HuH-7.5 (cell line): ENCODE measurements at places on chromosomes 1 and 21.

- no peak for DNase-seq
Observed at GRCh38 chr1:59342801-59343575, 46.1 kb downstream of the FGGY start.

DNA sequence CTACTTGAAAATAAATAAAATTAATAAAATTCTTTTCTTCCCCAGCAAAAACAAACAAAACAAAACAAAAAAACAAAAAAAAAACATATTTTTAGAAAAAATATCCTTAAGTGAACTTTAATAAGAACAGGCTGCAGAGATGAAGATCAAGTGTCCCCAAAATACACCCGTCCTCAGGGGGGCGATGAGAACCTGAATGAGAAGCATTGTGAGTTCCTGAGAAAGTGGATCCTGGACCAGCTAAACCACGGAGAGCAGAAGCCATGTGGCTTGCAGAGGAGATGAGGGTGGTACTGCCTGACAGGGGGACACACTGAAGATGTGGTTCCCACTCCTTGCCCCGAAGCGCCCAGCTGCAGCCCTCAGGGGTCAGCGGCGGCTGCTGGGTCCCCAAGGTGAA lies 89.3 kb downstream of the ITPKB start:
- DNase-seq: no peak

- no peak for DNase-seq
Observed at GRCh38 chr1:208525417-208525816, 281.2 kb upstream of the PLXNA2 start.

DNA sequence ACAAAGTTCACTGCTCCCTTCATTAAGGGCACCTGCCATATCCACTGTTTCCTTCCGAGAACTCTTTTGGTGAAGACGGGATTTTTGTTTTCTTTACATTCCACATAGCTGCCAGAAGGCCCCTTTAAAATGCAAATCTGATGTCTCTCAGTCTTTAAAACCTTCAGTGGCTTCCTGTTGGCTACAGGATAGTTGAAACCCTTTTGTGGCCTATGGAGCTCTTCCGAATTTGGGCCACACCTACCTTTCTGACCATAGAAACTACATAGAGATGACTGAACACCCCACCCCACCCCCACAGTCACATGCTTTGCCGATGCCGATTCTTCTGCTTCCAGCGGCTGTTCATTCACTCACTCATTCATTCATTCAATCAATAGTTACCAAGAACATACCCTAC lies 502.6 kb downstream of the KIF26B start:
- no peak for DNase-seq

DNA sequence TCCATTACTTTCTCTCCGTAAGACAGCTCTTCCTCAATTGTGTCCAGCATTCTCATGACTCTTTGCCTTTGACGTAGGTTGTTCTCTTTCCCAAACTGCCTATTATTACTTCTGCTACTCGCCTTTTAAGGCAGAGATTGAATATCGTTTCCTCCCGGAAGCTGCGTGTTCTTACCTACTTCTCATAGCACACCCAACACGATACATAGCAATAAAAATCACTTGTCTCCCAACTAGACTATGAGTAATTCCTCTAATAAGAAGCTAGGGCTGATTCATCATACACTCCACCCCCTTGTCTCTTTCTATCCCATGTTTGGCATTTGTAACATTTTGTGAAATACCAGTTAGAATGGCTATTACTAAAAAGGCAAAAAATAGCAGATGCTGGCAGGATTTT lies 55.8 kb upstream of the SGIP1 start:
- DNase-seq: no peak

DNA sequence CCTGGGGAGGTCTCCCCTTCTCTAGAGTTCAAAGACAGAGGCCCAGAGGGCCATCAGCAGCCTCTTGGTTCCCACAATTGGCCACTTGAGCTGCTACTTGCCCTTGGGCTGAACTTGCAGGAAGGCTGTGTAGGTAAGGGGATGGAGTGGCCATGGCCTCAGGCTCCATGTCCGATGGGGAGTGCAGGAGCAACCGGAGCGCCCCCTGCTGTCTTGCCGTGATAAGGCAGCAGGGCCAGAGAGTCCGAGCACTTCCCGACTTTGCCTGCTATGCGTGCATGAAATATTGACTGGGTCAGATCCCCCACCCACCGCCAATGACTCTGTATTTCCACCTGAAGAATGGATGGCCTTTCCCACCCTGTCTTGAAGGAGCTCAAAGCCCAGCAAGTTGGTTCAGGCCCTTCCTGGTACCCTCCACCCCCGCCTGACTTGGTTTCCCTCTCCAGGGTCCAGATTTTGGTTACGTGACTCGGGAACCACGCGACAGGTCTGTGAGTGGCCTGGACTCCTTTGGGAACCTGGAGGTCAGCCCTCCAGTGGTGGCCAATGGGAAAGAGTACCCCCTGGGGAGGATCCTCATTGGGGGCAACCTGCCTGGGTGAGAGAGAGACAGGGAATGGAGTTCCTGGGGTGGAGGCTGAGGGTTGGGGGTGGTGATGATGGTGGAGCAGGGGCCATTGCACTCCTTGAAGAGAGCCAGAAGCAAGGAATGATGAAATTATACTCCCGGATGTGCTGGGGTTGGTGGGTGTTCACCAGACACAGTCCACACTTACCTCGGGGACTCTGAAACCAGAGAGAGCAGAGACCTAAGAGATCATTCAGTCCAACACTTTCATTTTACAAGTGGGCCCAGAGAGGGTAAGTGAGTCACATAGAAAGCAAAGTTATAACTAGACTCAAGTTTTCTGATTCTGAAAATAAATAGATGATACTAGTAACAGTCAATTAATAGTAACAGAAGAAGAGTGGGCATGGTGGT lies 25.6 kb downstream of the PADI3 start:
- peak; percentile 63 for DNase-seq

DNA sequence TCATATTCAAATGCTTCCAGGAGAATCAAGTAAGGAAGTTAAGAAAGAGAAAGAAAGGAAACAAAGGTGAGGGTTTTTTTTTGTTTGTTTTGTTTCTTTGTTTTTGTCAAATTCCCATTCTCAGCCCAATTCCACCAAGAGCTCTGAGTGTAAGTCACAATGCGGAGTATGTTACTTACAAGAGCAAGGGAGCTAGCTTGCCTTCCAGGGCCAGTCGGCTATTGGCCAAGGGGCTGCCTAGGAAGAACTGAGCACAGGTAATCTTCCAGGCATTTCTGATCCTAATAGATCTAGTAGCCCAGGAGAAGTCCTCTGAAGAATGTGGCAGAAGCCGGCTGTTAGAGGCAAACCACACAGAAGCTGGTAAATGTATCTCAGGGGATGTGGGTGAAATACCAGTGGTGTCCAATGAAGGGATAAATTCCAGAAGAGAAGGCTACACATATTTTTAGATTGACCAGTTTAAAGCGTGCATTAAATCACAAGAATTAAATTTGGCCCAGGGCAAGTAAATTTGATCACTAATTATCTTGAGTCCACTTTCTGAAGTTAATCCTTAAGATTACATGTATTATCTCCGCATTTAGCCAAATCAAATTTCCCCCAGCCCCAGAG lies 239.6 kb upstream of the ADAMTS5 start:
- no peak for DNase-seq

GRCh38 chr1:151325231-151325630 lies 2.0 kb downstream of the PI4KB start:
- no peak for DNase-seq

- no peak for DNase-seq
Observed at GRCh38 chr1:234546387-234546704, 63.6 kb downstream of the IRF2BP2 start.

GRCh38 chr1:197632651-197633050 lies 142.6 kb downstream of the DENND1B start:
- no peak for DNase-seq

DNA sequence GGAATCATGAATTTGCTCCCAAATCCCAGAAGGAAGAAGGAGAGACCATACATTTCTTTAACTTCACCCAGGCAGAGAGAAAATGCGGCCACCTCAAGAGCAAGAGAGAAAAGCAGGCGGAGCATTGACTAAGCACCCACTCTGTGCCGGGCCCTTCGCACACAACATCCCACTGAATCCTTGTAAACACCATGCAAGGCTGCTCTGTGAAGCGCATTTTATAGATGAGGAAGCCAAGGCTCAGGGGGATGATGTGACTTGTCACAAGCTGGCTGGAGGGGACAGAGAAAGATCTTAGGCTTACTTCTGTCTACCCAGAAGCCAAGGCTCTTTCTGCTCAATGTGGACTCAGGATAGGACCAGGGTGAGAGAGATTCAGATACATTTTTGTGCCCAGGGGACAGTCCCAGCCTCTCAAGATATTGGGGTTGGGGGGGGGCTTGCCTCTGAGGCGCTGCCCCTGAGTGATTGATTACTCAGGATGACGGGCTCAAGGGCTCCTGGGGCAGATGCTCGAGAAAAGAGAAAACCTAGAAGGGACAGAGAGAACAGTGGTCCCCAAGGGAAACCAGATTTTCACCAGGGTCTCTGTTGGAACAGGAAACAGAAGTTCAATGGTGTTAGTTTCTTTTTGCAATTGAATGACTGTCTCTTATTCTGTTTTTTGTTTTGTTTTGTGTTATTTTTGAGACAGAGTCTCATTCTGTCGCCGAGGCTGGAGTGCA lies 19.5 kb downstream of the PADI2 start:
- no peak for DNase-seq

- DNase-seq: no peak
Observed at GRCh38 chr1:161921990-161922389, 101.7 kb downstream of the OLFML2B start.

DNA sequence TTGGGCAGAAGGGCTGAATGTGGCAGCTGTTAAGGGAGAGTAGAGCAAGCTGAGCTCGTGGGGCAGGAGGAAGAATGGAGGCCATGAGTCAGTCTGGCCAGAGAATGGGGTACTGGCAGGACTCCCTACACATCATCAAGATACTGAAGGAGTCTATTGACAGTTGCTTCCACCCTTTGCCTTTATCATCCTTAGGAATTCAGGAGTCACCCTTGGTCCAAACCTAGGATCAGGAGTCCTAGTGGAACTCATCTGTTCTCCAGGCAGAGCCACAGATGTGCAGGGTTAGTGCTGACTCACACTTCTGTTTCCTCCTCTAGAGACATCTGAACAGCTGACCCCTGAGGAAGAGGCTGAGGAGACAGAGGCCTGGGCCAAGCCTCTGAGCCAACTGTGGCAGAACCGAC lies 18.7 kb upstream of the ST3GAL3 start:
- no peak for DNase-seq

DNA sequence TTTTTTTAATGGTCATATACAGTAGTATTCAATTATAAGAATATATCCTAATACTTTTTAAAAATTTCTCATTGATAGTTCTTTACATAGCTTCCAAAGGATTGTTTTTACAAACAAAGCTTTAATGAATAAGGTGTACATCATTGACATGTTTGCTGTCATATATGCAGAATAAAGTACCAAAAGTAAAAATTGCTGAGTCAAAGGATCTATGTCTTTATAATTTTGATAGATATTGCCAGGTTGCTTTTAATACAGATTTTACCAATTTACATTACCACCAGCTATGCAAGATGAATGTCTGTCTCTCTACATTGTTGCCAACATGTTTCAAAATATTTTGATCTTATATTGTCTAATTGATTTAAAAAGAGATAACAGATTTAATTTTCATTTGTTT lies 173.9 kb upstream of the FAM78B start:
- no peak for DNase-seq

DNA sequence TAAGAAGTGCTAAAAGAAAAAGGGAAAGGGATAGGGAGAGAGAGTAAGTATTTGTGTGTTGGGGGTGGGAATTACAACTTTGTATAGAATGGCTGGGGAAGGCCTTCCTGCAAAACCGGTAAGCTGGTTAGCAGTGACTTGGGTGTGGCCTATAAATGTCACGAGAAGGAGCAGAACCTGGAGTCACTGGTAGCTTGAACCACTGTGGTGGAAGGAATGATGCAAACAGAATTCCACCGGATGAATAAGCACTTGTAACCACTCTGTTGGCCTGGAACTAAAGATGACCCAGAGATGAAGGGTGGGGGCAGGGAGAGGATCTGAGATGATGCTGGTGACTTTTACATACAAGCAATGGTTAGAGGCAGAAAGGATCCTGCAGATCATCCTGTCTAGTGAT lies 8.9 kb downstream of the XKR8 start:
- no peak for DNase-seq

DNA sequence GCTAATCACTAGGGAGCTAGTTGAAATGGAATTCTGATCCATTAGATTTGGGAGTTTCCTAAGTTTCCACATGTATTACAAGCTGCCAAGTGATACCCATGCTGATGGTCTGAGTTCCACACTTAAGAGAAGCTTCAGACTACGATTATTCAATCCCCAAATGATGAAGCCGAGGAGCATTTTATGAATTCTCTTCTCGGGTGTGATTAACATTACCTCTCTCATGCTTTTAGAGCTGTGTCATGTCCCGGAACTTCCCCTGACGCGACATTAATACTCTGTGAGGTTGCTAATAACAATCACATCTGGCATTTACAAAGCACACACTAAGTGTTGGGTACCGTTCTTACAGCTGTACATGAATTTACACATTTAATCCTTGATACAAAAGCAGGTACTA lies 63.0 kb downstream of the KCNJ15 start:
- DNase-seq: no peak

DNA sequence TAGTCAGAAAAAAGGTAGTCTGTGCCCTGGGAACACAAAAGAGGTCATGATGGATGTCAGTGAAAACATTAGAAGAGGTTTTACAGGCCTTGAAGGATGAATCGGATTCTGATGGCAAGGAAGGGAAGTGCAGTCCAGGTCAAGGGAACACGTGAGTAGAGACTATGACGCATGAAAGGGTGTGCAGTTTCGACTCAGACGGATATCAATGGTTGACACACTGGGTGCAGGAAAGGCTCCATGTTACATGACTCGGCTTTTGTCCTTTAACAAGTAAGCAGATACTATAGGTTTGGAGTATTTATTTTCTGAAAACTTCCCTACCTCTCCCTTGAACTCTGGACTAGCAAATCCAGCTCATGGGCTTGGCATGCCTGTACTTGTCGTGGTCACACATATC lies 55.3 kb downstream of the SEC16B start:
- no peak for DNase-seq

- no peak for DNase-seq
Observed at GRCh38 chr21:34598931-34599400, 15.9 kb downstream of the RCAN1 start.

- DNase-seq: no peak
Observed at GRCh38 chr1:195373856-195374255, 1234.4 kb downstream of the KCNT2 start.

DNA sequence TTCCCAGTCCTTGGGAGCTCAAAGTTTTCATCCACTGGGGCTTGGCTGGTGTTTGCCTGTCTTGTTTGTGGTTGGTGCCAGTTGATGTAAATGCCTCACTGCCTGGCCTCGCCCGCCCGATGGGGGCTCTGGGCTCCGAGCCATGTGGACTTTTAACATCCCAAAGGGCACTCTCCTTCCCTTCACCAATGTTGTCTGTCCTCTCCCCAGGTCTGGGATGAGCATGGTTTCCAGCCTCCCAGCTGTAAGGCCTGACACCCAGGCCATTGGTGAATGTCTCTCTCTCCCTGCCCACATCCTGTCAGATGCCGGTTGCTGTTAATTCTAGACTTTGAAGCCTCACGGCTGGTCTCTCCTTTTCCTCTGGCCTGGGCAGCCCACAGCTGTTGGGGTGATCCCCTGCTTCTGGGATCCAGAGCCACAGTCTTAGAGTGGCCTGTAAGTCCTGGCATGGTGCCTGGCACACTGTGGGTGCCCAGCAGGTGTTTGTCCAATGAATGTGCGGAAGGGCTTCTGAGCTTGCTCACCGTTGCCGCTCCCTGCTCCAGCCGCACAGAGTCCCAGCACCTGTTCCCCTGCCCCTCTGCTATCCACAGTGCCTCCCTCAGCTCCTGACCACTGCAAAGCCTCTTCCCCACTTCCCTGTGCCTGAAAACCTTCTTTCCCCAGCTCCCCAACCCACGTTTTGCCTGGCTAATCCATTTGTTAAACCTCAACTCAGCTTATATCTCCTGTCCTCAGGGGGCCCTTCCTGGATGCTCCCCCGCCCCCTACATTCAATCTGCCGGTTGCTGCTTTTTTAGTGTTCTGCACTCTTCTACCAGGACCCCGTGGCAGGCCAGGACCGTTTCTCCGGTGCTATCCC lies 3.3 kb upstream of the C1orf174 start:
- no peak for DNase-seq
